ENCODE measurements at places on chromosomes 11 and 22.

GRCh38 chr22:40216041-40216756, 38.5 kb downstream of the TNRC6B start:
- DNase-seq: no peak

- no peak for DNase-seq
Observed at GRCh38 chr11:70535191-70535971, 137.1 kb downstream of the CTTN start.

DNA sequence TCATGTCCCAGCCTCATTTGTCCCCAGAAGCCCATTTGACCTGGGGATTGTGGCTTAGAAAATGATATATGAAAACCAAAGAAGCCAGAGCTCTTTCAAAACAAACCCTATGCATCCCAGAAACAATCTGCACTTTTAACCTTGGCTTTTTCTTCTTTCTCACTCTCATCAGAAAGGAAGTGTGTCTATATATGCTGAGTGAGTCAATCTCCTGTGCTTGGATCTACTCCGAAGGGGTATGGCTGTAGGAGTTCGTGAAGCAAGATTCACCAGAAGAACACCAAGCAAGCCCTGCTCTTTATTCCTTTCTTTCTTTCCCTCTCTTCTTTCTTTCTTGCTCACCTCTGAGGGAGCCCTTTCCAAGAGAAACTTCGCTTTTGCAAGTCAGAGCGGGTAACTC, 636 bp downstream of the PAMR1 start:
- no peak for DNase-seq

- DNase-seq: no peak
Observed at GRCh38 chr11:125945011-125945796, 640 bp upstream of the VSIG10L2 start.

GRCh38 chr11:61947486-61948210, 2.5 kb upstream of the BEST1 start:
- DNase-seq: peak; percentile 83

GRCh38 chr22:19819911-19820879, 34.5 kb downstream of the GNB1L start:
- DNase-seq: no peak

- peak; percentile 71 for DNase-seq
Observed at GRCh38 chr11:33207408-33207985, 46.2 kb upstream of the CSTF3 start.

GRCh38 chr11:46617972-46618314, 590 bp downstream of the ATG13 start:
- no peak for DNase-seq

DNA sequence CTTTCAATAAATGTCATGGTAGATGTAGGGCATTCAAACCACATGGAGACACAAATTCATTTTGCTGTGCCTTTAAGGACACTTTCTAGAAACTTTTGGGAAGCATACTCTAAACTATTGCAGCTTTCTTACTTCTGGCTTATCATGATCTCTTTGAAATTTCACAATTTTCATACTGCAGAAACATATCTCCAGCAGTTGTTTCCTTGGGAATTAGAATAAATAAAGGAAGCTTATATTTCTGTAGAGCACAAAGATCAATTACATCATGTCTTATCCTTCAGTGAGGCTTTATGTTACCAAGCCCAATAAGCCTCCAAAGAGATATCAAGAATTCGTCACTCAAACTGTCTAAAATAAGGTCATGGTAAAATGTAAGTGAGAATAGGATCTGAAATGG, 74.5 kb upstream of the RAB38 start:
- DNase-seq: no peak

- DNase-seq: peak; percentile 22
Observed at GRCh38 chr11:19093976-19094375, 23.0 kb upstream of the ZDHHC13 start.

DNA sequence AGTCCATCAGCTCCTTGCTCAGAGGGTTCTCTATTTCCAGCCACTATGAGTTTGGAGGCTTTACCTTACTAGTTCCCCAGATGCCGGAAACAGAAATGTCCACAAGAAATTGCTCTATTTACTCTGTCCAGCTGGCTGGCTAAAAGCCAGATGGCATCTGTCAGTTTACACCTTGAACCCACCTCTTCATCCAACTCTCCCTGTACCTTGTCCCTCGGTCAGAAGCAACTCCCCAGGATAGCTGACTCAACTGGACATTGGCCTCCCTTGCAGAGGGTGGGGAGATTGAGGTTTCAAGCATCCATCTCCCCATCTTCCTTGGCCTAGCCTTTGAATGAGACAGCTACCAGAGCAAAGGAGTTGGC, 1.7 kb downstream of the C2CD2L start:
- DNase-seq: no peak

DNA sequence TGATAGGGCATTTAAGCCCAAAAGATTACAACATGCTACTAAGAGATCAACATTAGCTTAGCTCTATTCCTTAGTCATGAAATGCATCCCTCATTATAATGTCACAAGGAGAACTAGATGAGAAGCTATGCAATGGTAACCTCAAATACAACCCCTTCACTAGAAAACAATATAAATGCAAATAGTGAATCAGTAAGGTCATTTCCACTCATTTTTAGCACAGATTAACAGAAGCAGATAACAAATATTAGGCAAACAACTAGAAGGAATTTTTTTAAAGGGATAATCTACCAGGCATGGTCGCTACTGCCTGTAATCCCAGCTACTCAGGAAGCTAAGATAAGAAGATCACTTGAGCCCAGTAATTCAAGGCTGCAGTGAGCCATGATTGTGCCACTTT, 28.2 kb downstream of the SIK3 start:
- no peak for DNase-seq

- no peak for DNase-seq
Observed at GRCh38 chr11:111735262-111736116, 30.7 kb downstream of the PPP2R1B start.

- no peak for DNase-seq
Observed at GRCh38 chr11:15849257-15849656, 507.1 kb downstream of the SOX6 start.

GRCh38 chr11:65880844-65881421, 1.3 kb downstream of the CTSW start:
- no peak for DNase-seq

DNA sequence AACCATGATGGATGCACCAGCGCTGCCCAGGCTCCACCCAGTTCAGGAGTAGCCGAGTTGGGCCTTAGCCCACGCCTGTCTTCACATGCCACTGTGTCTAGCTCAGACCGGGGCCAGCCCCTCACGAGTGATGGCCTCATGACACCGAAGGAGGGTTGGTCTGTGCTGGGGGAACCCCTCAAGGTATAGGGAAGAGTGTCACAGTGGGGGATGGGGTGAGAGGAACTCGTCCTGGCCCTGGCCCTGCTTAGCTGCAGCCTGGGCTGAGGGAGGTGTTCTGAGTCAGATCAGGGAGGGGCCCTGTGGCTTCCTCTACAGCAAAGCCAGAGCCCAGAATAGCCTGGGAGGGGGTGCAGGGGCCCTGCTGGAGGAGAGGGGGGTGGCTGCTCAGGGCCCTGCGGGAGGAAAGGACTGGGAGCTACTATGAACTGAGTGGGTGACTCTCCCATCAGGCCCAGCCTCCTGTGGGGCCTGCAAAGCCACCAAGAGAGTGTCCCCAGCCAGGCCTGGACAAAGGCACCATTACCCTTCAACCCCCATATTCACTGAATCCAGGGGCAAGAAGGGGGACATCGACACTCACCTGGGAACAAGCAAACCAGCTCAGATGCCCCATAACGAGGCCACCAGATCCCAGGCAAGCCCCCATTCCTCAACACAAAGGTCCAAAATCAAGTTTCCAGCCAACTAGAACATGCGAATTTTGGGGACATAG, 41.2 kb downstream of the IGLL5 start:
- DNase-seq: peak; percentile 77

DNA sequence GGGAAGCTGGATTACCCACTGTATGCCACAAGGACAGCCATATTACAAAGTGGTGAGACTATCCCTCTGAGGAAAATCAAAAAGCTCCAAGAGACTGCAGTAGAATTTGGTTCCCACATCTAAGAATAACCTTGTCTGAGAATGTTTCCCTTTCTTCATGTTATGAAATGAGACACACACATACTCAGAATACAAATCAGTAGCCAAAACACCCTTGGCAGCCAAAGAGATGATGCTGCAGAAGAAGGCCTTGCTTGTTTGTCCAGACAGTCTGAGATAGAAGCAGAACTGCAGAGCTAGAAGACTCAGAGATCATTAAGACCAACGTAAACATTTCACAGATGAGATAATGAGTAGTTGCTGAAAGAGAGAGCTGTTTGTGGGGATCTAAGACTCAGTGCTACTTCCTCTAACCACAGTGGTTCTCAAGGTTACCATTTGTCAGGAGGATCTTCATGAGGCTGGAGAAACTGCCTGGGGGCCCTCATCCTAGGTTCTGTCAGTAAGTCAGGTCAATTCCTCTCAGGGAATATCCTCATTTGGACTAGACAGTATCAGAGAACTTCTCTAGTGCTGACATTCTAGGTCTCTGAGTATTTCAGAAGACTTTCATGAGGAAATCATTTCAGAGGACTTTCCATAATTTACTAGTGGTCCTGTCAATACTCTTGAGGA, 38.9 kb downstream of the RELT start:
- peak; percentile 60 for DNase-seq

GRCh38 chr11:29634744-29635143, 382.1 kb downstream of the KCNA4 start:
- DNase-seq: no peak

GRCh38 chr11:22626573-22627239, 1.1 kb upstream of the FANCF start:
- no peak for DNase-seq

DNA sequence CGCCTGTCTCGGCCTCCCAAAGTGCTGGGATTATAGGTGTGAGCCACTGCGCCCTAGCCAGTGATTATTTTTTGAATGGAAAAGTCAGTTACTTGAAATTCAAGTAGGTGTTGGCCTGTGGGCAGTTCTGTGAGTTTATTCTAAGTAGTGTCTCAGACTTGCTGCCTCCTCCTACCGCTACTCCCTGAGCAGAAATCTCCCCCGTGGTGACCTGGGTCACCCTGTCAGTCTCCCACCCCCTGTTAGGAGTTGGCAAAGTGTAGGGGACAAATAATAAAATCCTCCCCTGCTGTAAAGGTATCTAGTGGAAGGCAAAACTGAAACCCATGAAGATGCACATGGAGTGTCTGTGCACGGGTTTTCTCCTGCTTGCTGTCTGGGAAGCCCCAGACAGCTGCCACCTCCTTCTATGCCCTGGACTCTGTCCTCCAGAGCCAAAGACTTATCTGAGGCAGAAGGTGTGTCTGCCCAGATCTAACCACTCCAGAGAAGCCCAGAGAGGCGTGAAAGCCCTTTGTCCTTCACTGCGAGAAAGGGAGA, 26.3 kb downstream of the SNAP29 start:
- no peak for DNase-seq

- DNase-seq: no peak
Observed at GRCh38 chr11:134853992-134854991, 442.2 kb upstream of the B3GAT1 start.

GRCh38 chr11:85540635-85541205, 86.4 kb downstream of the DLG2 start:
- DNase-seq: no peak

GRCh38 chr11:64088162-64089026, 52.7 kb downstream of the FLRT1 start:
- no peak for DNase-seq

DNA sequence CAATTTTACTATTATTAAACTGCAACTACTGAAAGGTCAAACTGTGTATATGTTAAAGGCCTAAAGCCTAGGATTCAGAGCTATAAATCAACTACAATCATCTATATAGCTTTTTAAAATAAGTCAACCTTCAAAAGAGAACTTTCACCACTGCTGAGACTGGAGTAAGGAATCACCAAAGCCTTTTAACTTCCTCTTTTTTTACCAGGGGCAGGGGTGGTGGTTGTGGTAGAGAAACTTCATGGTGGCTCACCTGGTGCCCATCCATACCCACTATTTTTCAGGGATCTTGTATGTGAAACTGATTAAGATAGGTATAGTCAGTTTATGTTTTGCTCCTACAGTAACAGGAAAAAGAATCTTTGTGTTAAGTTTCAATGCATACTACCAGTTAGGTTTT, 31.5 kb downstream of the TSG101 start:
- DNase-seq: peak; percentile 45

DNA sequence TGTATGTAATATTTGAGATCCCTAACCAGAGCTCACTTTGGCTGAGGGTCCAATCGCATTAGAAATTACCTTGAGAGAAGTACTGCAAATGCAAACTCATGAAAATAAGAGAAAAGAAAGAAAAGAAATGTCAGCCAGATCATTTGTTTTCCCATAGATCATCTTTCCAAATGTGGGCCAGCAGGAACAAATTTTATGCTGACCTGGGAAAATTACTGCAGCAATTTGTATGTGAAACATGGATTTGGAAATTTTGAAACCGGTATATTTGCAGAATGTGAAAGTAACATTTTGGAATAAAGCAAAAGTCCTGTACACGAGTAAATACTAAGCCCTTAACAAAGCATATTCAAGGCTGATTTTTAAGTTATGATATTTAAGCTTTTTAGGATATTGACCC, 1058.9 kb upstream of the CCDC90B start:
- no peak for DNase-seq

GRCh38 chr11:18243783-18244362, 4.6 kb downstream of the SAA2 start:
- DNase-seq: peak; percentile 82

GRCh38 chr11:75066061-75066460, 30.6 kb downstream of the OR2AT4 start:
- no peak for DNase-seq

GRCh38 chr11:84543367-84544159, 1083.6 kb downstream of the DLG2 start:
- DNase-seq: no peak

- DNase-seq: no peak
Observed at GRCh38 chr11:2538951-2539350, 94.1 kb downstream of the KCNQ1 start.

DNA sequence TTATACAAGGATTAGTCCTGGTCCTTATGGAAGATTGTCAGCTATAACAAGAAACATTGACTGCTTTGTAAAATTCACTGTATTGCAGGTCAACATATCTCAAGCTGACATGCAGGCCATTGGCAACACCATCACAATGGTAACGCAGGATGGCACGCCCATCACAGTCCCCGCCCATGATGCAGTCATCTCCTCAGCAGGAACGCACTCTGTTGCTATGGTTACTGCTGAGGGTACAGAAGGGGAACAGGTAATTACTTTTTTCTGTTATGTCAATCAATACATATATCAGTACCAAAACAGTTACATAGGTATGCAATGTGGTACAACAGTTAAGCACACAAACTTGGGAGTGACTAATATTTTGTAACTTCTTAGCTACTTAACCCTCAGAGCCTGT, 55.3 kb downstream of the ZNF143 start:
- DNase-seq: no peak

GRCh38 chr11:69682221-69682620, 7.1 kb upstream of the LTO1 start:
- DNase-seq: no peak

DNA sequence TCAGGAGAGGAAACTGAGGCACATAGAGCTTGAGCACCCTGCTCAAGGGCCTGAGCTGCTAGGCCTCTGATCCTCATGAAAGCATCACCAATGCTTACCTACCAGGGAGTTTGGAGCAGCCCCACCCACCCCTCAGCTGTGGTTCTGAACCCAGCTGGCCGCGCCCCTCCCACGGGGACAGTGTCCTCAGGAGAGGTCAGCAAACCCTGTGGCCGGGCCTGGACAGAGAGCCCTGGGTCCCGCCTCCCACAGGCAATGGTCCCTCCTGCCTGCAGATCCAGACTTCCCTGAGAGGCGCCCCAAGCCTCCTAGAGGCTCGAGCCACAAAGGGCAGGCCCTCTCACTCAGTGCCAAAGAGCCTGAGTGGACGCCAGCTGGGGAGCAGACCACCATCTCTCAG, 184.9 kb downstream of the BRD1 start:
- no peak for DNase-seq

GRCh38 chr11:78160557-78160956, 21.1 kb upstream of the ALG8 start:
- no peak for DNase-seq

- no peak for DNase-seq
Observed at GRCh38 chr11:58765078-58765477, 33.3 kb upstream of the GLYAT start.

All from KBM-7 (cell line).